H54 (cell line): ENCODE measurements at places on chromosomes 7 and 10.

- DNase-seq = no peak
Observed at GRCh38 chr10:88062798-88063472, 199.5 kb downstream of the PTEN start.

GRCh38 chr10:128881086-128881485, 586.0 kb upstream of the MGMT start:
- DNase-seq = no peak

- DNase-seq = no peak
Observed at GRCh38 chr7:1059200-1060091, 15.1 kb downstream of the GPR146 start.

- no peak for DNase-seq
Observed at GRCh38 chr10:24897326-24897926, 55.0 kb downstream of the PRTFDC1 start.

GRCh38 chr10:12650122-12650521, 300.8 kb downstream of the CAMK1D start:
- no peak for DNase-seq

DNA sequence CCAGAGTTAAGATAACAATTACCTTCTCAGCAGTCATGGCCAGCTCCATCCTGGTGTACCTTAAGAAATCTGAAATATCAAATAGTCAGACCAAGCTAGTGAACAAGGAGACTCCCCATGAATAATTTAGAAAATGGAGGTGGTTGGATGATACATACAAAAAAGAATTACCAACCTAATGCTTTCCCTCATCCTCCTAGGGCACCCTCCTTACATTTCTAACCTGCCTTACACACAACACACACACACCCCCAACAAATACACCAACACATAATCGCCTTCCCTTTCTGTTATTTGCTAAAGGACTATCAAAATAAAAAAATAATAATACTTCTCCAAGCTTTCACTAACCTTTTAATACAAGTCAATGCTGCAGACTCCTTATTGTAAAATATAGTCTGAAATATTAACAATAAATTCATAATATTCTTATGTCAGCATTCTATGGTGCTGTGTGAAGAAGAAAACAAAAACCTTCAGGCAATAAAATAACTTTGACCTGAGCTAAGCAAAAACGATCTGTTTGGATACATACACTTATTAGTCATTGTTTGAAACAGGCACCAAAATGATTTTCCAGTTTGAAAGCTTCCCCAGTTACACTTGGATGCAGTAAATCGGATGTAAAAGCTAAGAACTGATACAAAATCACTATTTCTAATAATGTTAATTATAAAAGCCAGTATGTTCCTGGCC, 3.4 kb downstream of the TWIST1 start:
- DNase-seq = peak; percentile 76

GRCh38 chr10:63522277-63522687, 1.1 kb downstream of the REEP3 start:
- DNase-seq = no peak

- no peak for DNase-seq
Observed at GRCh38 chr10:17544465-17544864, 72.7 kb downstream of the HACD1 start.

DNA sequence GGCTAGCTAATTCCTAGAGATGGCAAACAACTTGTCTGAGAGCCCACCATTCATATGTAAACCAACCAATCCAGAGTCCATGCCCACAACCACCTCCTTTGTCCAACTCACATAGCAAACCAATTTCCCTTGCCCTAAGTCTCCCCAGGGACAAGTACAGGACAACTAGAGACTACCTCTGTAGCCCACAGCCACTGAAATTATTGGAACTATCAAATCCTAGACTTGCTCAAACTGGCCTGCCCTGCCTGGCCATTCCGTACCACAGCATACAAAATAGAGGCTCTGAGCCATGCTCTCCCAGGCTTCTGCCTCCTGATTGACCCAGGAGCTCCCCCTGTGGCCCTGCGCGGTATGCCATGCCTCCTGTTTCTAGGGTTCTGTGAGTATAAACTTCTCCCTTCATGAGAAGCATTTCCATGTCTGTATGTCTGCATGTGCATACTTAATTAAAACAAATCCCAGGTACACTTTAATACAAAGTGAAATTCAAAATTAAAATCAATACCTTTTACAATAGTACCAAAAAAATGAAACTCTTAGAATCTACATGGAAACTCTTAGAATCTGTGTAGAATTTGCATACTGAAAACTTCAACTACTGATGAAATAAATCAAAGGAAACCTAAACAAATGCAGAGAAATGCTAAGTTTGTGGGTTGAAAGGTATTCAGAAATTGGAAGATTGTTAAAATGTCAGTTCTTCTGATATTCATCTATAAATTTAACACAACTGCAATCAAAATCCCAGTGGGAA, 4.0 kb upstream of the HECW1 start:
- peak; percentile 78 for DNase-seq

GRCh38 chr10:52313256-52313932, 687 bp upstream of the DKK1 start:
- DNase-seq = no peak

GRCh38 chr10:121873236-121873635, 54.6 kb downstream of the ATE1 start:
- no peak for DNase-seq

- no peak for DNase-seq
Observed at GRCh38 chr7:151406051-151406875, 3.6 kb downstream of the WDR86 start.

DNA sequence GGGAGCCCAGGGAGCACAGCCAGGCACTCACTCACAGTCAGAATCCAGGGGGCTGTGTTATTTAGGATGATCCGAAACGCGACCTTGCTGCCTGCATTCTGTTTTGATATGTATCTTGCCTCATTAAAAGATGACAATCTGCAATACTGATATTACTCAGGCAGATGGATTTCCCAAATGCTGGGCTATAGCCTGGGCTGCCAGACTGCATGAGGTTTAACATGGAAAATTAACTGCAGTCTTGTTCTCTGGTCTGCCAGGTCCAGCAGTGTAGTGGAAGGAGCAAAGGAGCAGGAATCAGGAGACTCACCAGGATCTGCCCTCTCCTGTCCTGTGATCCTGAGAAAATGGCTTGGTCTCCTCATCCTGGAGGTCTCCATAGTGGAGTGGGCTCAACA, 258.1 kb downstream of the PAXIP1 start:
- no peak for DNase-seq

- no peak for DNase-seq
Observed at GRCh38 chr10:127756264-127756663, 19.3 kb downstream of the FOXI2 start.

DNA sequence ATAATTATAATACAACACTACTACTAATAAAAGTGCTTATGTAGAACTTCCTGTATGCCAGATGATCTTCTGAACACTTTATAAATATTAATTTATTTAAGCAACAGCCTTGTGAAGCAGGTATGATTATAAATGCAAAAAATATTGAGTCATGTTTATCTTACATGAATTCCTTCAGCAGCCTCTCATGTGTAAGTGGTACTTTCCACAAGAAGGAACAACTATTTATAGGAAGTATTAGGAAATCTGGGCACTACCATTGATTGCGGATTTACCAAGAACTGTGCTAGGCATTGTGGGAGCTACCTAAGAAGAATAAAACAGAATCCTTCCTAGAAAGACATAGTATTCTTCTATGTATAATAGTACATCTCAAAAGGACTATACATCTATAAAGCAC, 10.7 kb upstream of the STEAP4 start:
- no peak for DNase-seq

DNA sequence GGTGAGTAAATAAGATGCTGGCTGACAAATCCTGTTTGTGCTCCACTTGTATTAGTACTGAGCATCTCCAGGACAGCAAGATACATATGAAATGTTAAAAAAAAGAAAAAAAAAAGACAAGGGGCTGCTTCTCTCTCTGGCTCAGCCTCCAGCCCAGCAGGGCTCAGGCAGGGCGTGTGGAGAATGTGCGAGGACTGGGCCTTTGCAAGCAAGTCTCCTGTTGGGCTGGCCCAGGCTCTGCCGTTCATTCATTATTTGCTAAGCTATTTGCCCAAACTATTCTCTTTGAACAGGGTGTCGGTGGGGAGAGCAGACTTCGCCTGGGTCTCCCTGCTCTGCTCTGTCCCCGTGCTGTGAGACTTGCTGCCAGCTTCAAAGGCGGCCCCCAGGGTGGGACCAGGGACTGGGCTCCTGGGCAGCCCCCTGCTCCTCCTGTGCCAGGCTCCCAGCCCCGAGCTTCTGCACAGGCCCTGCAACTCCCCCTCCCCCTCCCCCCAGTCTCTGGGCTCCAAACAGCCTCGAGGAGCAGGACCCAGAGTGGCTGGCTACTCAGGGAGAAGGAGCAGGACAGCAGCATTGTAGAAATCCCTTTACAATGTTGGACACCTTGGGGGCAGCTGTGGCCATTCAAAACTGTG, 25.6 kb upstream of the MGMT start:
- DNase-seq = no peak

DNA sequence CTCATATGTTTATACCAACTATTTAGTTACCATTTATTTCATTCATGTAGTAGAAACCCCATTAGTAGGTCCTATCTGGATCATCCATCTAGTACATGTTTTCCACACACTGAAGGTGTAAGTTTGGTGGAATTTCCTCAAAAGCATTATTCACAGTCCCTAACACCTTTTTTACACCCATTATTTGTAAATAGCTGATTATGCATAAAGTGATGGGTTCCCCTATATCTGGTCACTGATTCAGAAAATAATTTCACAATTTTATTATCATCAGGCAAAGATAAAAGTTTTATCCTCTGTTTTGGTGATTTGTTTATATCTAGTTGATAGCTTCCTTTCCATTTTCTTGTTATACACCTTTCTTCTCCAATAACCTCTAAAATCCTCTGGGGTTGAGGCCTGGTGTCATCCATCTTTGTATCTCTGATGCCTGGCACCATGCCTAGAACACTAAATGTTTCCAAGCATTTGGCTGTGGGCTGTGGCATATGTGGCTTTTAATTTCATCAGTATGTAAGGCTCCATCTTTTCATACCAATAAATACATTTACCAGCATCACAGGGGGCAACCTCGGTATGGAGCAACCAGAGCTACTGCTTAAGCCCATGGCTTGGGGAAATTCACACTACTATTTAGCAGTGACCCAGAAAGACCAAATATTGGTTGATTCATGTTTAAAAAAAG, 1089.5 kb upstream of the LRRN3 start:
- DNase-seq = no peak

- DNase-seq = peak; percentile 89
Observed at GRCh38 chr10:101018600-101019439, 12.1 kb downstream of the PDZD7 start.

DNA sequence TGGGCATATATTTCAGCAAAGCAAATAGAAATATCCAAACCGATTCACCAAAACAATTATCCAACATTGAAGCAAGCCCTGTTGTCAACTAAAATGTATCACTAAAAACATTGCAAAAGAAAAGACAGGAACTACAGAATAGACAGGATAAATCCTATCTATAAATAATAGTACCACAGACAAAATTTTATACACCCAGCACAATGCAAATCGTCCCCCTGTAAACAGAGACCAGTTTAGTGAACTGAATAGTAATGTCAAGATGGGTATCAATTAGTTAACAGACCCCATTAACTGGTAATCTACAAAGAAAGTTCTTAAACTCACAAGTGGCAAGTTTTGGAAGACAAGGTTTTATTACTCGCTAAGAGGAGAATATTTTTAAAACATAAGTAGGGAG, 4.0 kb downstream of the ZC3HAV1 start:
- no peak for DNase-seq

DNA sequence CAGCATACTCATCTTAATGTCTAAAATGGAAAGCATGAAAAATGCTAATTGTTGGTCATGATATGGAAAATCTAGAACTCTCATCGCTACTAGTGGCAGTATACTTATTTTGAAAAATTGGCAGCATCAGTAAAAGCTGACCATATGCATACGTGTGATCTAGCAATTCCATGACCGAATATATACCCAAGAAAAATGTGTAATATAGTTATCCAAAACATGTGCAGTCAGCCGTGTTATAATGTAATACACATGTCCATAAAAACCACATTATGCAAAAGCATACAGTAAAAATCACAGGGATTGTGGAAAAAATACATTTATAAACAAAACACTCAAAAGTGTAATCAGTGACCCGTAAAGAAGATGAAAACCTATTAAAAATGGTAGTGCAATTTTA, 439.0 kb downstream of the SH2D4B start:
- no peak for DNase-seq

GRCh38 chr10:77004917-77005564, 632.6 kb downstream of the KCNMA1 start:
- peak; percentile 36 for DNase-seq

DNA sequence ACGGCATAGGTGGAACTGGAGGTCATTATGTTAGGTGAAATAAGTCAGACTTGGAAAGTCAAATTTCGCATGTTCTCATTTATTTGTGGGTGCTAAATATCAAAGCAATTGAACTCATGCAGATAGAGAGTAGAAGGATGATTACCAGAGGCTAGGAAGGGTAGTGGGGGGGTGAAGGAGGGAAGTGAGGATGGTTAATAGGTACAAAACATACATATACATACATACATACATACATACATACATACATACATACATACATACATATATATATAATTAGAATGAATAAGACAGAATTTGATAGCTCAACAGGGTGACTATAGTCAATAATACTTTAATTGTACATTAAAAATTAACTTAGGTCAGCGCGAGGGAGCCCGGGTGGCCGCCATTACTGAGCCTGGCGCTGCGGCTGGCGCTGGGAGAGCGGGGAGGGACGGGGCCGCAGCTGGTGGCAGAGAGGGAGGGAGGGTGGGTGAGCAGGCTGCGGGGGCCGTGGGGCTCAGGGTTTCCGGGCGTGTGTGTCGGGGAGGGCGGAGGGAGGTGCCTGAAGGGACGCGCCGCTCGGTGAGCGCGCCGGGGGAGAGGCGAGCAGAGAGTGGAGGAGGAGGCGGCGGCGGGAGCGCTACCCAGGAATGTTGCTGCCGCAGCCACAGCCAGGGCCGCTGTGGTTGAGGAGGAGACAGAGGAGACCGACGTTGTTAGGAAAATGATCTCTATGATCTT, 85.8 kb upstream of the EGFR start:
- DNase-seq = peak; percentile 97

DNA sequence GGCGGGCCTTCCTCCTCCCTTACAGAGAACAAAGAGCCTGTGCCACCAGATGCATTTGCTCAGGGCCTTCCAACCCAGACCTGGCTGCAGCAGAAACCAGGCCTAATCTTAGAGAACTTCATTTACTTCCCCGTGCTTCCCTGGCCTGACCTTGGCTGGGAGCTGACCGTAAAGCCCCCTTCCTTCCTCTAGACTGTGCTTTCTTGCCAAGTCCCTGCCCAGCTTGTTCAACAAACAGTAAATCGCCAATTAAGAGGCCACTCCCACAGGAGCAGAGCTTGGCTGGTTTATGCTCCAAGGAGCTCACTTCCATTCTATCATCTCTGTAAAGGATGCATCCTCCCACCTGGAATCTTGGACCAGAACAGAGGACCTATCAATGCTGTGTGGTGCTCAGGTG, 110.9 kb downstream of the COL13A1 start:
- DNase-seq = no peak

- DNase-seq = no peak
Observed at GRCh38 chr10:126868371-126868770, 36.9 kb upstream of the DOCK1 start.

DNA sequence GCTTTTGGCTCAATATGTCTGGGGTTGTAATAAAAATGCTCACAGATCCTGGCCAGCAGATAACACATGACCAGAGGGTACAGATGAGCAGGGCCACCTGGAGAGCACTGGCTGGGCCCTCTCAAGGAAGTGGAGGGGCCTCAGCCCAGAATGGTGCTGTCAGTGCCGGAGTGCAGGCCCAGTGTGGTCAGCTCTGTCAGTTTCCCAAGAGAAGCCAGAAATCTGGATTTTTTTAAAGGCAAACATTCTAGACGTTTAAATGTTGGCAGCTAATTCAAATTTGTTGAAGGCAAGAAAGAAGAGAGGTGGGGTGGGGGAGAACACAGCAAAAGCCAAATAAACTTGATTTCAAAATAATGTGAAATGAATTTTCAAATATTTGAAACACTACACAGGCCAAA, 2.0 kb downstream of the C10orf105 start:
- DNase-seq = no peak
